ENCODE measurements at places on chromosomes 13 and 19.

GRCh38 chr19:45878043-45878794 is 7.7 kb downstream of the IRF2BP1 start:
- no peak for DNase-seq

DNA sequence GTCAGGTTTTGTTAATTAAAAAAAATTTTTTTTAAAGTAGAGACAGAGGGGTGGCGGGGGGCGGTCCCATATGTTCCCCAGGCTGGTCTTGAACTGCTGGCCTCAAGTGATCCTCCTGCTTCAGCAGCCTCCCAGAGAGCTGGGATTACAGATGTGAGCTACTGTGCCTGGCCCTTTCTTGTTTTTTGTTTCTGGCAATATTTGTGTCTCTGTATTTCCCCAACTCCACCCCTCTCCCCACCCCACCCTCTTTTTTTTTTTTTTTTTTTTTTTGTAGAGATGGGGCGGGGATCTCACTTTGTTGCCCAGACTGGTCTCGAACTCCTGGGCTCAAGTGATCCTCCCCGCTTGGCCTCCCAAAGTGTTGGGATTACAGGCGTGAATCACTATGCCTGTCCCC is 600 bp upstream of the CAPN12 start:
- DNase-seq, result no peak

DNA sequence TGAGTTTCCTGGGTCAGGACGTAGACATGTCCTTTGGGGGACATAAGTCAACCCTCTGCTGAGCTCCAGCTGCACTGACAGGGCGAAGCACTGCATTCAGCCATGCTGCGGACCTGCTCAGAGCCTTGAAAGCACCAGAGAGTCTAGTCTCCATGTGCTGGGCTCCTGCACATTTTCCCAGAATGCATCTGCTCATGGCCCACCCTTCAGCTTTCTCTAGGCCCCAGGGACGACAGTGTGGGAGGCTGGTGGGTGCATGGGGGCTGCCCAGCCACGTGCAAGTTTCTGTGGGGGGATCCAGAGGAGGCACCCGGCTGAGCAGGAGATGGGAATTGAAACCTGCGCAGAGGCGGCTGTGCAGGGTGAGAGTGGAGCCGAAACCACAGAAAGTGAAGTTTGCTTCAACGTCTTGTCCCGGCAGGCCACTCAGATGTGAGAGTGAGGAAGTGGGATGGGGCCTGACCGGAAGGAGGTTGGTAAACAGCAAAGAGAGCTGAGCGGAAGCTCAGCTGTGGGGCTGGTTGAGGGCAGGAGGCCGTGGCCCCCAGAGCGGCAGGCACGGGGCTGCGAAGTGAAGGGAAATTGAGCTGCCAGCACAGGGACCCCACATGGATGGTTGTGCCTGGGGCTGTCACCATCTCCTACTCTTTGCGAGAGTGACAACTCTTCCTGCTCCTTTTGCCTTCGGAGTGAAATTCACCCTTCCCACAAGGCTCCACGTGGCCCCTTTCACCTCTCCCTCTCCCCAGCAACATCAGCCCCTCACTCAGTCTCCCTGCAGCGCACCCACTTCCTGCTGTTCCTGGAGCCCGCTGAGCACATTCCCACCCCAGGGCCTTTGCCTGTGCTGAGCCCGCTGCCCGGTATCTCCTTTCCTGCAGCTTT is 11.8 kb downstream of the PGLS start:
- DNase-seq, result no peak

GRCh38 chr13:24671386-24672113 is 8.7 kb upstream of the ATP12A start:
- DNase-seq, result no peak

DNA sequence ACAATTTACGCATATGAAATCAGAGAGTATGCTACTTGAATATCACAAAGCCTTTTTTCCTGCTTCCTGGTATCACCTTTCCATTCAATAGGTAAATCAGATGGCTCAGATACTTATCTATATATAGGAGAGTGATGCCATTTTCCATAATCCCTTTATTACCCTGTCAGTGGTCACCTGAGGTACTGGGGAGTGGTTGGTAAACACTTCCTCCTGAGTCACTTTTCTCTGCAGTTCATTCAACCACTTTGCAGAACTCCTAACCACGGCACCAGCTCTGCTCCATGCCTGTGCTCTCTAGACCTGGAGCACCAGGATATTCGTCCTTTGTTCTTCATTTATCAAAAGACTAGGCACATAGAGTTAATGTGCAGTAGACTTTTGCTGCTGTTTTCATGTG is 748.5 kb upstream of the KLHL1 start:
- DNase-seq, result no peak

- no peak for DNase-seq
Measured at GRCh38 chr13:38180126-38180525, 169.5 kb upstream of the UFM1 start.

- DNase-seq, result no peak
Measured at GRCh38 chr13:40387775-40388174, 278.7 kb downstream of the FOXO1 start.

GRCh38 chr13:28579322-28579721 is 79.6 kb upstream of the POMP start:
- DNase-seq, result no peak

- no peak for DNase-seq
Measured at GRCh38 chr13:65808061-65808460, 1422.1 kb downstream of the PCDH9 start.

DNA sequence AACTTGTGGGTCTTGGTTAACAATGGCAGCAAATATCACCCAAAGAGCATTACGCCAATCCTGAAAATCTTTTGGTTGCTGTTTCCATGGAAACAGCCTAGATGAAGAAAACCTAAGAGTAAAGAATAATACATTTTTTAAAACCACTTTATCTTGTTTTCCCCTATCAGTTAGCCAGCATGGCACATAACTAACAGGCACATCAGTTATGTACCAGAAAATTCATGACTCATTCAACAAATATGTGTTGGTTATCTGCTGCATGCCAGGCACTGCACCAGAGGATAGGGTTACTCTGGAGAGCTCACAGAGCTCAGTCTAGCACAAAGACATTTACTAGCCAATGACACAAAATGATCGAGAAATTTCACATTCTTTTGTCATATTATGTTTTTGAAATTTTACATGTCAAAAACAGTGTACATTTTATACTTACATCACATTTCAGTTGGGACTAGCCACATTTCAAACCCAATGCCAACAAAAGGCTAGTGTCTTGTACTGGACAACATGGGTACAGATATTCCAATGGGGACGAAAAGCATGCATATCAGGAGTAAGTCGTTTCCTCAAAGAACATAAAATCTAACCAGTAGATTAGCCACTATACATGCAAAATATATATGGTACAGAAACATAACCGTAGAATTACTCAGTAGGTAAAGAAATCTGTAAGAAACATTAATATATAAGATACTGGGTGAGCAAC is 20.3 kb downstream of the LNX2 start:
- no peak for DNase-seq

DNA sequence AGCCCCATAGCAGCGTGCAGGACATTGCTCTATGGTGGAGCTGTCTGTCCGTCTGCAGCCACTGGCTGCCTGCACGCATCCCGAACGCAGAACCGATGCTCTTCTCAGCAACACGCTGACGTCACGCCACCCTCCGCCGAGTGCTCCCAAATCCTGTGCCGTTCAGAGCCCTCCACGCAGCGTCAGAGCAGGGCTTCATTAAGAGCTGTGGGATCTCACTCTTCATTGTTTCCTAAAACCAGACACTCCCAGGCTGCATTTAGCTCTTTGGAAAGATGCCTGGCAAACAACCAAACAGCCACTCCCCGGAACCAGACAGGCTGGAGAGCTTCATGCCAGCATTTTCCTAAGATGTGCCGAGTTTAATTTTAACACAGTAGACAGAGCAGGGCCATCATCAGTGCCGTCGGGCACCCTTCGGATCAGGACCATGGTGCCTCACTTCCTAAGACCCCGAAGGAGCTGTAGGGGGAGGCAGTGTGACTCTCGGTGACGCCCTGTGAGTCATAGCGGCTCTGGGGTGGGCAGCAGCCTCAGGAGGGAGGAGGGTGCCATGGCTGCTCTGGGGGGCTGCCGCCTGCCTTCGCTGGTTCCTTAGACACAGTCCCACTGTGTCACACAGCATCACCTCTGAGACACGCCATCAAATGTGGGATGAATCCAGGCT is 131.5 kb upstream of the MCF2L start:
- no peak for DNase-seq

DNA sequence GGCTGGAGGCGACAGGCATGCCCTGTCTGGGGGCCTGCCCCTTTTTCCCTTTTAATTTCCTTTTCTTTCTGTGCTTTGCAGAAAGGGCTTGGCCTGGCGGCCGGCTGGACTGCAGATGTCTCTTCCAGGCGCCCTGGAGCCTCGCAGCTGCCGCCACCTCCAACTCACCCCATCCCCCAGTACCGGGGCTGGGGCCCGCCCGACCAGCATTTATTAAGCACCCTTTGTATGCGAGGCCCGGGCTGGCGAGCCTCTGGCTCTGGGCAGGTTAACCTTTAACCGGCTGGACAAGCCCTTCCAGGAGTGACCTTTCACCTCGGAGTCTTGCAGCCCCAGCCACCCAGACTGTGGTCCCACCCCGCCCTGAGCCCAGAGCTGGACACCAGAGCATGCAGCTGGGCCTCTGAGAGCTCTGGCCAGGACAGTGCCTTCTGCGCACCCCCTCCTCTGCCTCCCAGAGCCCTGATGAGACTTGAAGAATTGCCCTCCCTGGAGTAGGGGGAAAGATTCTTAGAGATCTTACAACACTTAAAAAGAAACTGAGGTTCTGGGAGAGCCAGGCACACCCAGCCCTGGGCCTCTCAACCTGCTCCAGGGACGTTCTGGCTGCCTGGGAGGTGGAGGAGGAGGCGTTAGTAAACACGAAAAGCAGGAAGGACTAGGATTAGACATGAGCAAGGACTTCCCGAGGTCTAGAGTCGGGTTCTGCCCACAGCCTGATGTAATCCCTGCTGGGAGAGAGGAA is 1.1 kb upstream of the NR2F6 start:
- no peak for DNase-seq

GRCh38 chr13:32086791-32087441 is 55.3 kb downstream of the FRY start:
- DNase-seq, result no peak

- no peak for DNase-seq
Measured at GRCh38 chr19:2332341-2333026, 4.0 kb downstream of the SPPL2B start.

DNA sequence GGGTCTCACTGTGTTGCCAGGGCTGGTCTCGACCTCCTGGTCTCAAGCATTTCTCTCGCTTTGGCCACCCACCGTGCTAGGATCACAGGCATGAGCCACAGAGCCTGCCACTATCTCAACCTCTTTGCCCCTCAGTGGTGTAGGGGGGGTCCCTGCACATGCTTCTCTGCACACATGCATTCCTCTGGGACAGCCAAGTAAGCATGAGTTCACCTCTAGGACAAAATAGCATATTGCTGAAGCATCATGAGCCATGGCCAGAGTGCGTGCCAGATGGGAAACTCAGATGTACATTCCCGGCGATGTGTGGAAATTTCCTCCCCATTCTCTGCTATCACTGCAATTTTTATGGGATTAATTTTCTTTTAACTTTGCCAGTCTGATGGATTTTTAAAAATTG is 23.1 kb downstream of the CHAF1A start:
- DNase-seq, result no peak

- no peak for DNase-seq
Measured at GRCh38 chr13:29893438-29893837, 43.0 kb upstream of the UBL3 start.

- DNase-seq, result no peak
Measured at GRCh38 chr13:109756778-109757177, 29.6 kb downstream of the IRS2 start.

GRCh38 chr13:99661791-99662190 is 160.5 kb downstream of the TM9SF2 start:
- no peak for DNase-seq

DNA sequence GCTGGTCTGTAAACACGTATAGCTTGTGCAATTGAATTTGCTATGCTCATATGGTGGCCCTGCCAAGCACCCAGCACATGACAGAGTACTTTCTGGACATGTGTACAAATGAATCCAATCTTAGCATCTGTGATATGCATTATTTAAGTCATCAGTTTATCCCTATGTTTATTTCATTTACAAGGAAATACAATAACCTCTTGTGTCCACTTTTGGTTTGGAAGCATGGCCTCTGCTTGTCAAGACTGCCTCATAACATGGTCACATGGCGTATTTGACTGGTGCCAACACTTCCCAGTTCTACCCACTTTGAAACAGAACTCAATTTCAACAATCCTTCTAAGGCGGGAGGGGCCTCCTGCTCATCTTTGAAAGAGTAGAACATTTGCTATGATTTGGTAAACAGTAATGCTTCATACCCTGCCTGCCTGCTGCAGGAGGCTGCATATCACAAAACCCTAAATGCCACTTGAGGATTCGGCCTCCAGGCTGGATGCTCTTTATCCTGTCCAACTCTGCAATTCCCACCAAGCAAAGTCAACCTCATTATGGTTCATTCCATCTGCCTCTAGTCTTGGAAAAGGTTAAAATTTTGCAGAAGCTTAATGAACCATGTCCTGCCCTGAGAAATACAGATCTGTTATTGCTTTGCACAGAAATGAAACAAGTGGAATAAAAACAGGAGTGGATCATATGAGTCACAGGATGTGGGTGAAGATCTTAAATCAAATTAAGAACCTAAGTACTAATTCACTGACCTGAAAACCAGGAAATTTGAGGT is 151.3 kb downstream of the CYSLTR2 start:
- no peak for DNase-seq

DNA sequence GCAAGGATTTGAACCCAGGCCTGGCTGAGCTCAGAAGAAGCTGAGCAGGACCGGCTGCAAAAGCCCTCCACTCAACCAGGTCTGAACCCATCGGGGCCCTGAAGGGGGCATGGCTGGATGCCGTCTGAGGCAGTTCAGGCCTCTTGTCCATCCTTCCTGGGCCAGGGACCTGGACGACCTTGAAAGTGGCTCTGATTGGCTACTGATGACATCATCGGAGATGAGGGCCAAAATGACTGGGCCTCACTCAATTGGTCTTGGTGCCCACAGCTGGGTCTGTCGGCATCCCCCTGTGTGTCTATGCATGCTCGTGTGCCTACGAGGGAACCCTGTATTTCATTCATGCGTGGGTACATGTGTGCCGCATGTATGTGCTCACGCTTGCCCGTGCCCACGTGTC is 71.8 kb downstream of the PTPRS start:
- DNase-seq, result no peak
